ENCODE measurements at places on chromosomes 4 and X.

DNA sequence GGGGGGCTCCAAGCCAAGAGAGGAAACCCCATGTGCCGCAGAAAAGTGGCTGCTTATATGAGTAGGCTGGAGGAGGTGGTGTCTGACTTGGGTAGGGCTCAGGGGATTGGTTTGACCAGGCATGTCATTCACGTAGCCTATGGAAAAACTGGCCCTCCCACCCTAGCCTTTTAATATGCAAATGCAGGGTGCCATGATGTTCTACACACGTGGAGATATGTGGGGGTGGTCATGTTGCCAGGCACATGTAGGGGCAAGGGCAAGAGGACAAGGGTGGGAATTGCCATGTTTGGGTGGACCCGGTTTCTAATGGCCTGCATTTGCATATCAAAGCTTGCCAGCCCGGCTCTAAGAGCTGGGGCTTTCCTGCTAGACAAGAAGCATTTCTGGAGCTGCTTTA lies 86.9 kb upstream of the SHISA3 start:
- DNase-seq: no peak

GRCh38 chr4:88514557-88515511 lies 8.7 kb downstream of the PYURF start:
- no peak for DNase-seq

DNA sequence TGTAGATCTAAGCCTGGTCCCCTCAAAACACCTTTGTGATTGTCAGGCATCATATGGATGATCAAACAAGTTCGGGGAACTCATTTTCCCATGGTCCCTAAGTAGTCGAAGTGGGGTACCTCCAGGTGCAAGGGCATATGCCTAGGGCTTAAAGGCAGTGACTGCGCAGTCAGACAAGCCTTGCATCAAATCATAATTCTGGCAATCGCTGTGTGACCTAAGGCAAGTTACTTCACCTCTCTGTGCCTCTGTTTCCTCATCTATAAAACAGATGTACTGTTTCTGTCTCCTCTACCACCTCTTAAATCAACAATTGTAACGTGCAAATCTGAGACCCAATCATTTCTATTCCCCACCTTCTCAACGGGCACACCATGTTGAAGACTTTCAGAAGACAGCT lies 1.8 kb downstream of the CD99L2 start:
- no peak for DNase-seq

DNA sequence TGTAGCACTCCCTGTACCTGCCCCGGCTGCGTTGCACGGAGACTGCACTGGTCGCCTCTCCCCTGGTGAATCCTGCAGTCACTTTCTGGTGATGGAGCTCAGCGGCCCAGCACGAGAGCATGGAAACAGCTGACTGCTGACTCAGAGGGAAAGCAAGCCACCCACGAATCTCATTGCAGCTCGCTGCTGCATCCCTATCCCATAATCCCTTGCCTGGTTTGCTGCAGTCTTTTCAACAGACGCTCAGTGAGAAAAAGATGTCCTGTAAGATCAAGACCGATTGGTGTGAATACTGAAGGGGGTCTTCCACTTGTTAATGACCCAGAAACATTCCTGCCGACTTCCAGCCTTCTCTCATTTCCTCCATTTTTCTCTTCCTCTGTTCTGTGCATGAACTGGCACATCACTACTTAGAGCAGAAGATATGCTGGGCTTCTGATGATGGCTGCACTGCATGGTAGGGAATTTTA lies 52.9 kb downstream of the TRIM2 start:
- no peak for DNase-seq

GRCh38 chr4:101031971-101032370 lies 315.4 kb downstream of the PPP3CA start:
- DNase-seq: no peak
